Stimulated activated CD4-positive, alpha-beta T cell treated with anti-CD3 and anti-CD28 coated beads, Interleukin-1b, Interleukin-23, amount 100 ng/mL, for 48 hours (primary cell): ENCODE measurements at places on chromosomes 1 and 21.

- no peak for DNase-seq
These were observed 10.3 kb downstream of the PLA2G4A start for GRCh38 chr1:186839041-186839400.

- DNase-seq: no peak
These were observed 21.6 kb upstream of the MAN1C1 start for GRCh38 chr1:25594971-25595370.

- no peak for DNase-seq
These were observed 73.7 kb downstream of the UBE2T start for GRCh38 chr1:202268032-202268431.

- no peak for DNase-seq
These were observed 178.9 kb upstream of the FOXD3 start for GRCh38 chr1:63143482-63143881.

DNA sequence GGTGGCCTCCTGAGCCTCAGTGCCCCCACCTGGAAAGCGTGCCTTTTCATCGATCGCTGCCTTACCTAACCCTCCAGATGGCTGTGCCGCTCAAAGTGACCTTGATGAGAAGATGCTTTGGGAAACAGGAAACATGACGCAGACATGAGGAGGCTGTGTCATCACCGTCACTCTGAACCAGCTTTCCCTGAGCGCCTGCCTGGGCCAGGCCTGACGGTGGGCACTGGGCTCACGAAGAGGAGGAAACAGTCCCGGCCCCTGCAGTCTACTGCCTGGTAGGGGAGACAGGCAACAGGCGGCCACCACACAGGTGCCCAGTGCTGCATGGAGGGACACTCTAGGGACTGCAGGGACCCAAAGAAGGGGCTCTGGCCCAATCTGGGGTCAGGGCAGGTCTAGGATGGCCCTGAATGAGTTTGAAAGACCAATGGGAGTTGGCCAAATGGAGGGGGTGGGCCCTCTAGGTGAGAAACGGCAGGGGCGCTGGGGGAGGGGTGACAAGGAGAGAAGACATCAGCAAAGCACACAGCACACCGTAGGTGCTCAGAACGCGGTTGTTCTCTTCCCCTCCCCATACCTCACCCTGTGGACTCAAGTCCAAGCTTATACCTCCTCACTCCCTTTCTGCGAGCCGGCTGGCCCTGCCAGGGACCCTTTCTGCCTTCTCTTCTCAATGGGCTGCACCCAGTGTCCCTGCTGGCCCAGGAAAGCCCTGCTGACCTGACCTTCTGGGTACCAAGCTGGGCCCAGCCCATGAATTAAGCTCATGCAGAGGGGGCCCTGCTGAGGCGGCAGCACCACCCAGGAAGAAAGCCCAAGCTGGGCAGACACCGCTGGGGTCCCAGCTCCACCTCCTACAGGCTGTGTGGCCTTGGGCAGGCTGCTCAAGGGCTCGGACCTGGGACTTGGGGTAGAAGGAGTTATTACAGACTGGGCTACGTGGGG lies 44.9 kb downstream of the GLIS1 start:
- no peak for DNase-seq

DNA sequence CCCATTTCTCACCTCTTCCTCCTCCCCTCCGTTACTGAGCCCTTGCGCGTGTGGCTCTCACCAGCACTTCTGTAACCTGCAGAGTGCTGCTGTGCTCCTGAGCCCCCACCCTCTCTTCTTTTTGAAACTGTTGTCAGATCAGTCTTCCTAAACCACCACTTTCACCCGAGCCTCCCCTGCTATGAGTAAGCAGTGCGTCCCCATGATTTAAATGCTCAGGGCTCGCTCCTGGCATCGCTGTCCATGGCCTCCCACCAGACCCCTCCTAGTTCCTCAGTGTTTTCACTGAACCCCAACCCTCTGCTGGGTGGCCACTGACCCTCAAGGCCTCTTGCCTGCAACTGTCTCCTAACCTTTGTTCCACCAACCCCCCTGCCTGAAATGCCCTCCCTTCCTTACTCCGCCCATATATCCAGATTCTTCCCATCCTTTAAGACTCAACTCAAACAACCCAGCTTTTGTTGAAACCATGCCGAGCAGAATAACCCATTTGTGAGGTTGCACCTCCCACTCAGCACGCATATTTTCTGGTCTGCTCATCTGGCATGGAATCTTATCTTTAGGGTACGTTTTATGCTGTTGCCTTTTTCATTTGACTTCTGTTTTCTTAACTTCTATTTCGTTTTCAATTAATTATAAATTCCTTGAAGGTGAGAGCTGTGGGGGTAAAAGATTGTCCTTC lies 64.5 kb upstream of the FAM3B start:
- DNase-seq: no peak

DNA sequence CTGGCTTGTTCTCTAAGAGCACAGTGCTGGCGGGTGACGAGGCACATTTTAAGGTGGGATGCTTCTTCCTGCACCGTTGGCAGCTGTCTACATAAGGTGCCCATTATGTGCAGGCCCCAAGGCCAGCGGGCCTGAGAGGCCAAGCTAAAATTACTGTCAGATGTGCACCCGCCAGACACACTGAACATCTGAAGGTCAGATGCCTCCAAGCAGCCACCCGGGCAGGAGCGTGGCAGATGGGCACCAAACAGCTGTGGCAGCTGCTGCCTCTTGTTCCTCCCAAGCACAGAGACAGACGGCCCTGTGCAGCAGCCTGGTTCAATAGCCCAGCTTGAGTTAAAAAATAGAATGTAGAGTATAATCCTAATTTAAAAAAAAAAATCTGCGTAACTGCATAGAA lies 211.9 kb upstream of the EDN2 start:
- DNase-seq: no peak

- peak; percentile 47 for DNase-seq
These were observed 742 bp downstream of the P3H1 start for GRCh38 chr1:42765832-42766740.

DNA sequence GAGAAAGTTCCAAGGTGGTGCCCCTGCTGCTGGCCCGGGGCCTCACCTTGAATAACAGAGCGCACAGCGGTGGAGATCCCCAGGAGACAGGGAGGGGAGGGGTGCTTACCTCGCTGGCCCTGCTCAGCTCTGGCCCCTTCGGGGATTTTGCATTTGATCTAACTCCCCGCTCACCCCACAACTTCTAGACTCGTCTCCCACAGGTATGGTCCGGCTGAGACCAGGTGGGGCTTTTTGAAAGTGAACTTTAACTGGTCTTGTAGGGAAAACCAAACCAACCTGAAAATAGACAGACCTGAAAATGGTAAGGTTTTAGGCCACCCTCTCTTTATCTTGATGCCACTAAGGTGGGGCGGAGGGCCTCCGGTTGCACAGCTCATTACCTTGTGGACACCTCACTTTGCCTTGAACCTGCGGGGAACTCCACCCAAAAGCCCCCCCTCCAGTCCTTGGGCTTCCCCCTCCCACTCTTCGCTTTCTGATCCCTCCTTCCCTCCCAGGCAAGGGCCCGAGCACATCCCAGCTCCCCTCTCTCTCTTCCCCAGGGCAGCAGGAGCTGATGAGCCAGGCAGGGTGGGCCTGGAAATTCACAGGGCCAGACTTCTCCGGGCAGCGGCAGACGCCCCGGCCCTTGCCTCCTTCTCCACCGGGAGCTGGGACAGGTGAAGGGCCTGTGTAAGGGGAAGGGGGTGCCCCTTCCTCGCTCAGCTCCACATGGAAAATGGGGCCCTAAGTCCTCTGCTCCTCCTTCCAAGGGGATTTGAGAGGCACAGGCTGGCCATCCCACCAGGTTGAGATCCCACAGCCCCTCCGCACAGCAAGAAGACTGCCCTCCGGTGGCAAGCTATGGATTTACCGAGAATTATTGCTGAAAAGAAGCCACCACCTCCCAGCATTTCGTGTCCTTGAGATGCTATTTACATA lies 16.1 kb downstream of the TNFRSF8 start:
- peak; percentile 58 for DNase-seq

GRCh38 chr1:162676750-162677149 lies 44.5 kb downstream of the DDR2 start:
- no peak for DNase-seq

DNA sequence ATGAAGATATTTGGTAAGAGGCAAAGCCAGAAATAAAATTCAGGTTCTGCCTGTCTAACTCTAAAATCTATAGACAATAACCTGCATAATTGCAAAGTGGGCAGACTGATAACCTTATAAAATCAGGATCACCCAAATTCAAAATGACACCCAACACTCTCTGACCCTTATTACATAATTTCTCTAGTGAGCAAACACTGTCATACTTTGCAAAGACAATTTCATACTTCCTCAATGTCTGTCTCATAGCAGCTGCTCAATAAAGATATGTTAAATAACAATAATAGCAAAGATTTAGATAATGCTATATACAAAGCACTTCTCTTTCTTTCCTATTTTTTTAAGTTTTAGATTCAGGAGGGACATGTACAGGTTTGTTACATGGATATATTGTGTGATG lies 118.5 kb downstream of the UCHL5 start:
- DNase-seq: no peak

GRCh38 chr1:67371043-67371442 lies 59.2 kb downstream of the SERBP1 start:
- no peak for DNase-seq

DNA sequence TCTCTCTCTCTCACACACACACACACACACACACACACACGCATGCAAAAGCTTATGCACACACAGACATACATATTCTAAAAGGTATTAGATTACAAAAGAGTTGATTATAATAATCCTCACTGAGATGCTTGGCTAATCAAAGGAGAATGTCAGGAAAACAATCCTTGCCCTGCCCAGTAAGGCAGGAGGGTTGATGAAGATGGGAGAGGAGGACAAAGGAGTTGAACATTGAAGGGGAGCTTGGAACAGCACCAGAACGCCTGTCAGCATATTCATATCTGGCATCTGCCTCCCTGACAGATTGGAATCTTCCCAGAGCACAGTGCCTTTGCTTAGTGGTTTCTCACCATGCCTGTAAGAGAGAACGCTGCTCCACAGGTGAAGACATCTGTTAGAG lies 68.6 kb upstream of the PALMD start:
- DNase-seq: no peak

DNA sequence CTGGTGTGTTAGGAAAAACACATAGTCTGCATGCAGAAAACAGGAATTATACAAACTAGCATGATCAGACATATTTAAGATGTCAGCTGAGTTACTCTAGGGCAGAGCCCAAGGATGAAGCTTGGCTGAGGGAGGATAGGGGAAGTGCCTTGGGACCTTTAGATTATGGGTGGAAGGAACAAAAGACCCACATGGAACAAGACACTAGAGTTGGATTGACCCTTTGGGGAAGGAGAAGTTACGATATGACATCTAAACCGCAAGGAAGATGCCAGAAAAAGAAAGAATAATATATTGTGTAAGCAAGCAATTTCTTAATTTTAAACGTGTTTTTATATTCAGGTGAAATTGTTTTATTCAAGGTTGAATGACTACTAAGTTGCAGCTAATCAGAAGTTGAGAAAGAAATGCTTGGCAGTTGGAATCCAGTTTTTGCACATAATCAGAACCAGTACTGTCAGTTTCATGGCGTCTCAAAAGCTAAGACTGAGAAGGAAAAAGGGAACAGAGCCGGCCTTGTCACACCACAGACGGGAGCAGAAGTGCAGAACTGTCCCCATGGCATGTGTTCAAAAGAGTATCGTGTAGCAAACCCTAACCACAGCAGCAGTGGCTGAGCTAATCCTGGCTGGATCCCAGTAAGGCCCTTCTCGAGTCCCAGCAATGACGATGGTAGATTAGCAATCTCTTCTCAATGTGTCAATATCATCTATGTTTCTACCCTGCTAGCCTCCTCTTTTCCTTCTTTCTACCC lies 31.2 kb upstream of the IFNAR2 start:
- DNase-seq: no peak

DNA sequence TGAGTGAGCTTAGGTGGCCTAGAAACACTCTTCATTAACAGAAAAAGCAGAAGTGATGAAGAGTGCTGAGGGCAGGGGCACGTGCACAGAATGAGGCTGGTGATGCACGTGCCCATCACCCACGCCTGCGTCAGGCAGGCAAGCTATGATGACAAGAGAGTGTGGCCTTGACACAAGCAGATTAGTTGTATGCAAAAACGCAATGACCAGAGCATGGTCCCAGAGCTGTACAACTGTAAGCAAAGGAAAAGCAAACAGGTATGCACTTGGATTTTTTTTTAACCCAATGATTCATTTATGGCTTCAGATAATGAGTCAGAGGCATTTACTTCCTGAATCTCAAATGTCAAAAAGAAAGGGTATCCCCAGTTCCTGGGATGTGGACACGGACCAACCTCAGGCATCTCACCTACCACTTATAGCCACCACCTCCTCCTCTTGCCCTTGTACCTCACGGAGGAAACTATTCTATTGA lies 9.1 kb upstream of the TMEM61 start:
- DNase-seq: no peak

- no peak for DNase-seq
These were observed 53.2 kb downstream of the PRKCZ start for GRCh38 chr1:2103266-2103900.

DNA sequence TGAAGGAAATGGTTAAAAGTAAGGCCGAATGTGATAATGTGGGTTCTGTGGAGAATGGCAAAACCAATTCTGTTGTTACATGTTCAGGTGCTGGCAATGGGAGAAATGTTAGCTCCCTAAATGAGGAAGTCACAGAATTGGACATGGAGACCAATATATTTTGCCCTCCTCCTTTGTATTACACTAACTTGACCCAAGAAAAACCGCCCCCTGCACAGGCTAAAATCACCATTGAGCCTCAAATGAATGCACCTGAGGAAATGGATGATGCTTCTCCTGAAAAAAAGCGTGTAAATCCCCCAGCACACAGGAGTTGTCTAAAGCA lies 932 bp downstream of the MAP10 start:
- no peak for DNase-seq

DNA sequence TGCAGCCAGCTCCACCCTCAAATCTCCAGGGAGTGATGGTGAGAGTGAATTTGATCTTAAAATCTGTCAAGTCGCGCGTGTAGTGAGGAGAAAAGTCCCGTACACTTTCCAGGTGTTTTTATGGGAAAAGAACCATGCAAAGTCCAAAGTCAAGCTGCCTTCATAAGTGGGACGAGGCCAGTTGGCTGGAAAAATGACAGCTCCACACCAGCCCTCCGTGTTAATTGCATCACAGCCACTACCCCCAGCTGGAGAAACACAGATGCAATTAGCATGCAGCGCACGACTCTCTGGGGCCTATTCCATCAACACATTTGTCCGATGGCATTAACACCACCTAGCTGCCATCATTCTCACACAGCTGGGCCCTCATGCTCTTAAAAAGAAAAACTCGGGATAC lies 68.4 kb downstream of the KLHDC7A start:
- no peak for DNase-seq

DNA sequence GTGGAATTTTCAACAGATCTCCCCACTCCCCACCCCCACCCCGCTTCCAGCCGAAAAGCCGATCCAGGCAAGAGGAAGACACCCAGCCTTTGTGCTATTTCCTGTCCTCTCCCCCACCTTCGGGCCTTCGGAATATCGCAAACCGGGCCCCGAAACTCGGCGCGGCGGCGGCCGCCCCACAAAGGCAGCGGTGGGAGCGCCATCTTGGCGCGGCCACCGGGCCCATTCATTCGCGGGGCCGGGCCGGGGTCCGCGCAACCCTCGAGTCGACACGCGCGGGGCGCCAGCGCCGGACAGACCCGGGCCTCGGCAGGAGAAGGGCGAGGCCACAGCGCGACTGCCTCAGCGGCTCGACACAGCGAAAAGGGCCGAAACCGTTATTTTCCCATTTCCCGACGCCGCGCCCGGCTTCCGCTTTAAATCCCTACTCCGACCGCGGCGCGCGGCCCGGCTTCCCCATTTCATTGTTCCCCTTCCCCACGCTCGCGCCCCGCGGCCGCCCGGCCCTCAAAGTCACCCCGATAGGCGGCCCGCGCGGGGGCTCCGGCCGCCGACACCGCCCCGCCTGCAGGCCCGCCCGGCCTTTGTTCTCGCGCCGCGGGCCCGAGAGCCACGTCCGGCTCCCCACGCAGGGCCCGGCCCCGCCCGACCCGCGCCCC lies 911 bp downstream of the GNB1 start:
- peak; percentile 41 for DNase-seq

GRCh38 chr1:64093941-64094340 lies 109.5 kb upstream of the UBE2U start:
- no peak for DNase-seq
